ENCODE measurements at places on chromosomes 7 and 10. TPM values are rescaled to one million over a fixed set of nuclear protein-coding genes. Genes with fewer than 3 reads are reported as not detected.

DNAJC12 gene
- total RNA-seq, result 0.20 TPM

HPSE2 gene
- total RNA-seq, result not detected

RNF32 gene
- 0.94 TPM for total RNA-seq

CPA5 gene
- not detected for total RNA-seq

HMX3 gene
- total RNA-seq, result not detected

PNLIP gene
- total RNA-seq, result not detected

FAM25C gene
- not detected for total RNA-seq
